ENCODE measurements at places on chromosomes 6 and 20.
A peak's percentile ranks its signal among the peaks of the same experiment; 100 is the strongest.

DNA sequence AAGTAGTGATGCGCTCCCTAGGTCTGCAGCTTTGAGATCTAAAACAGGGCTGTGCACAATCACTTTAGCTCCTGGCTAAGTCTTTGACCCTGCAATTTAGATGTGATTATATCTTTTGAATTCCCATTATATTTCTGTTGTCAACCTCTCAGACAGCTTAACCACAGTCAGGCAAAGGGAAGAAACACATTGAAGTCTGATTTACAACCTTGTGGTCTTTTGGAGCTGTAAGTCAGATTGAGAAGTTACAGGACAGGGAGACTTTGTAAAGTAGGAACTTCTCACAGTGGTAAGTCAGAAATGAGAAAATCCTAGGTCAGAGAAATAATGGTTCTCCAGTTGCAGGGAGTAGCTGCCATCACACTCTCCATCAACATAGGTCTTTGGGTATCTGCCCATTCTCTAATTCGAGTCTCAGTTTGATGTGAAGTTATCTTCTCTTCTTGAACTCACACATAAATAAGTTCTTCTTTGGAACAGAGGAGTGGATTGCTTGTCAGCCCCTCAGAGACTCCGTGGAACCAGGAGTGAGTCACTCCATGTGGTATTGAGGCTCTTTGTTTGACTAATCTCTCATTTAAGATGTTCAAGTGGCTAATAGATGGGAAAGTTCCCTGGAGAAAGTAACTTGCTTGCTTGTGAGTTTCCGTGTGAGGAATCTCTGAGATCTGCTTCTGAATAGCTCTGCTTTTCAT lies 35.0 kb upstream of the SGK1 start:
- DNase-seq: peak; percentile 49

GRCh38 chr20:44601801-44602204 lies 19.4 kb downstream of the PKIG start:
- DNase-seq: no peak

DNA sequence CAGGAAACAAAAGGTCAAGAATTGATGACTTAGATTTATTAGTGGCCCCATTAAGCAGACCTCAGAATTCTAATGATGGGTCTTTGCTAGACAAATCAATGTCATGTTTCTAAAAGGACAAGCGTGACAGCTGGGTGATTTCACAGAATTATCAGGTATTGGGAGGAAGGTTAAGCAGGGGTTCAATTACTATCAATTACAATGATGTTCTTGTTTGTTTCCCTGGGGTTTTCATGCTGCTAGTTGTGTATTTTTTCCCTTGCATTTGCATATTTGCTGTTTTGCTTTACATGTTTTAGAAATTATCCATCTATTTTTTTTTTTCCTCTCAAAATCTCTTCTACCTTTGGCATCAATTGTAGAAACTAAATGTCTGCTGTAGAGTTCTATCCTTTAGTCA lies 27.9 kb downstream of the GNAS start:
- DNase-seq: no peak

DNA sequence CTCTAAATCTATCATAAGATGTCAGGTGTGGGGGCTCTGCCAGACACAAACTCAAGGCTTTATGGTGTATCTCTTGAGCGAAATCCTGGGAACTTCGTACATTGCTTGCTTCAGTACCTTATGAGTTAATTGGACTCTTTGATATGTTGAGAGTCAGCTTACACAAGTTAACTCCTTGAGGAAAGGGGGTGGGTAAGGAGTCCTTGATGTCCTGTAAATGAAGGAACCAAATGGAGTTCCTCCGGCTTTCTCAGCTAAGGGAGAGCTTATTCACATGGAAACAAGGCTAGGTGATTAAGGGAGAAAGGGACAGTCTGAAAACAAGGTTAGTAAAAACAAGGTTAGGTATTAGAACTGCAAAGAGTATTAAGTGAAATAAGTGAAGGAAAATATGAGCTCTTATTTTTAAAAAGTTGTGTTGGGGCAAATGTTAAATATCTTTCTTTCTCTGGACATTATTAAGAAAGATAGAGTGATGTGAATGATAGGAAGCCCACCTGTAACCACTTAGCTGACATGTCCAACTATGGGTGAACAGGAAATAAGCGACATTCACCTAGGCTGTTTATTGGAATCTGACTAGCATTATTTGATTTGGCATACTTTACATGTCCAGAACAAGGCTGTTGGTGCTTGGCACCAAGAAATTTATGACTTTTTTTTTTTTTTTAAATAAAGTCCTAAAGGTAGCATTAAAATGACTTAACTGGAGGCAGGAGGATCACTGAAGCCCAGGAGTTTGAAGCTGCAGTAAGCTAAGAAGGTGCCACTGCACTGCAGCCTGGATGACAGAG lies 26.5 kb downstream of the GTF2H5 start:
- DNase-seq: no peak

GRCh38 chr6:135323202-135323668 lies 142.1 kb downstream of the MYB start:
- no peak for DNase-seq

- DNase-seq: no peak
Observed at GRCh38 chr20:53655625-53656292, 62.1 kb upstream of the ZNF217 start.

DNA sequence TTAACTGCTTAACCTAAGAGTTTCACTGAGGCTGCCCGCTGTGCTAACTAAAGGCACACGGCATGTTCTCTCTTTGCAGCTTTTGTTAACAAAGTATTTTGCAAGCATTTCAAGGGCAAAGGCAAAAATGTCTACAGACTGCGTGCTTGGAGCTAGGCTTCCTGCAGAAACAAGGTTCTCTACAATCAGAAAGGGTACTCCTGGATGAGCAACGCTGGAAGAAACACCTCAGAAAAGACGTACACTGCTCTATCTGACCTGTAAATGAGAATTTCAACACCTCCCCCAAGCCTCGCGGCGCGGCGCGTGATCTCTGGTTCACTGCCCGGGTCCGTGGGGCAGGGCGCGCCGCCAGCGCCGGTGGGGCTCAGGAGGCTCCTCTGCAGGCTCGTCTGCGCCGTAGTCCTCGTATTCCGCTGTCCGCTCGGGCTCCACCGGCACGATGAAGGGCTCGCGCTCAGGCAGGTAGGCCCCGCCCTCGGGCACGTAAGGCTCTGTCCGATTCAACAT lies 120.9 kb downstream of the COL12A1 start:
- DNase-seq: no peak

GRCh38 chr6:130615816-130616215 lies 211.4 kb upstream of the SMLR1 start:
- no peak for DNase-seq

GRCh38 chr6:3838992-3839867 lies 9.9 kb upstream of the FAM50B start:
- DNase-seq: no peak

GRCh38 chr6:52739627-52740026 lies 23.6 kb downstream of the GSTA2 start:
- no peak for DNase-seq

DNA sequence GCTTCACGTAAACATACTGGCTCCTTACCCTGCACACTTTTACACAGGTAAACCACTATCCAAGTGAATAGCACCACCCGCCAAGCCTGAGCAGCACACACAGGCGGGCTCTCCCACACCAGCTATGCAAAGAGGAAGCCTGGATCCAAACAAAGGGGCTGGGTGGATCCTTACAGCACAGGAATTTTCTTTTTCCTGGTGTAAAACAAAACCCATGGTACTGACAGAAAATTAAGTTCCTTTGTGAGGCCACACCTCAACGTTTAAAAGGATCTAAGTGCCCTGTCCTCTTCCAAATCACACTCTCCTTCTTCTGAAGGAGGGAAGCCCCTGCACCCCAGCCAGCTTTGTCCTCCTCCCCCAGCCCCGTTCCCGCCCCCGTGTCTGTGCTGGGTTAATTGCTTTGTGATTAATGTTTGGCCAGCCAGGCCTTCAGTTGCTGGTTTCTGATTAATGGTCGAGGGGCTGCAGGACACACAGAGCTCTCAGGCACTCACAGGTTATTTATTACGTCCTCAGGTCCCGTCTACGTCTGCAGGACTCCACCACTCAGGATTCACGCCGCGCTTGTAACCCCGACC lies 6.1 kb downstream of the DACT2 start:
- DNase-seq: no peak

- no peak for DNase-seq
Observed at GRCh38 chr6:38959138-38959537, 89.4 kb upstream of the GLP1R start.

GRCh38 chr20:59154317-59155013 lies 9.2 kb upstream of the ZNF831 start:
- DNase-seq: no peak

GRCh38 chr20:54004445-54004844 lies 65.9 kb downstream of the BCAS1 start:
- DNase-seq: no peak

DNA sequence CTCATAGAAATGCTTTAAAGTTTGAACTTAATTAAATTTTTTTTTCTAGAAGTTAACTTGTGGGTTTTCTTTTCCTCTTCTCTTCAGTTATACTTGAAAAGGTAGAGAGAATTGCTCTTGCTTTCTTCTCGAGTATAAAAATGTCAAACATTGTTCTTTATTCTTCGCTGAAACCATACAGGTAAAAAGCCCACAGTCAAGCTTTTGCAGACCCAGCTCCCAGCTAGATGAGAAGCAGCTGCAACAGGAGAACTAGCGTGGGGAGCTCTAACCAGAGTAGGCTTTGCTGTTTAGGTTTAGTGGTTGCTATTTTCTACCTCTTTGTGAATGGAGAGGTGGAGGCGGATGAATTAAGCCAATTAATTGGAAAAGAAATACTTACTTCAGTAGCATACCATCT lies 102.7 kb downstream of the JARID2 start:
- no peak for DNase-seq

GRCh38 chr20:12599494-12599893 lies 409.3 kb upstream of the SPTLC3 start:
- DNase-seq: no peak

GRCh38 chr6:135546206-135546605 lies 48.7 kb upstream of the AHI1 start:
- no peak for DNase-seq

- no peak for DNase-seq
Observed at GRCh38 chr6:494394-494793, 102.8 kb downstream of the IRF4 start.

DNA sequence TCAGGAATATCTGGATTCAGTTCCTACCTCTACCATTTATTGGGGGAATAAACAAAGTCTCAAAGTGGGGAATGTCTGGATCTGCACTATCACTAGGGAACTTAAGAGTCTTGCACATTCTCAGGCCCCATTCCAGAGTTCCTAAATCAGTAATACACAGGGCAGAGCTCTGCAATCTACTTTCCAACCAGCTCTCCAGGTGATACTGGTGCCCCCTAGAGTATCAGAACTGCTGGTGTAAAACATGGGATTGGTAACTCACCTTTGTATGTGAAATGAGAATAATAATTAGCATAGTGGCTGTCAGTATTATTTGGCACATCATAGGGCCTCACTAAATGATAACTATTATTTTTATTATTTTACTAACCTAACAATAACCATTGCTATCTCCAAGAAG lies 278.8 kb upstream of the IMPG1 start:
- DNase-seq: no peak

DNA sequence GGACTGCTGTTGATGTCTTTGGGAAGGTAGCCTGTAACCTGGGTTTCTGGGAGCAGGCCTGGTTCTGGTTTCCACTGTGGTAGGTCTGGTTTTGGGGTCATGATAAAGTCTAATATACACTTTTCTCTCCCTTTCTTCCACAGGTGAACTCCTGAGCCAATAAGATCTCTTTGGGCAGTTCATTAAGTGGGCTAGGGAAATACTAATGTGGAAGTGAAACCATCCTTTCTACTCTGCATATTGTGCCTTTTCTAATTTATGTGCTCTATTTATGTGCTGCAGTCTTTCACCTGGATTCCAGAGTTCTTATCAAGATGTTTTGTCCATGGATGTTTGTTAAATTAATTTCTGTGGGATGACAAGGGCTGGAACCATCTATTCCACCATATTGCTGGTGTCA lies 165.7 kb upstream of the PTPRK start:
- DNase-seq: no peak

- DNase-seq: no peak
Observed at GRCh38 chr6:125745281-125746018, 4.0 kb upstream of the HEY2 start.

DNA sequence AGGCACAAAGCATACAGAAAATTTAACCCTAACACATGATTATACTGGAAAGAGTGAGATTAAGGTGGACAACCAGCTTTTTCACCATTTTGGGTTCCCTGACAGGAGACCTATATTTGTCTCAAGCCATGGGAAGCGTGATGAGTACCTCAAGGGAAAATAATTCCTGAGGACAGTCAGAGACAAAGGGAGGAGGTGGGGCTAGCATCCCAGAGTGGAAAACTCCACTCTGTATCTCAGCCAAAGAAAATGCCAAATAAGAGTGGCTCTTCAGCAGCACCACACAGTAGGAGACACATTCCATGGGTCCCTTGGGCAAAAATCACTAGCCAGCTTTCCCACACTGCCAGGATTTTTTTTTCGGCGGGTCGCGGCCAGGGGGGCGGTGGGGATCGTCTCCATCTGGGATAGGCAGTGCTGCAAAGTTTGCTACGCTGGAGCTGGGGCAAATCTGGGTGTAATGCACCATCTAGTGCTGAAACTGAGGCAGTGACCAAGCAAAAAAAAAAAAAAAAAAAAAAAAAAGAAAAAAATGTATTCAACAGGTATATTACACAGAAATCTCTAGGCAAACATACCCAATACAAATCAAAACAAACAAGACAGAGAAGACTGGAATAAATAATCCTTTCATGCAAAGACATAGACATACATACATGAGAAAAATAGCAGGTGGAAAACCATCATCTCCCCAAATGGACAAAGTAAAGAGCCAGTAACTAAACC lies 77.3 kb upstream of the SLC35F1 start:
- no peak for DNase-seq

DNA sequence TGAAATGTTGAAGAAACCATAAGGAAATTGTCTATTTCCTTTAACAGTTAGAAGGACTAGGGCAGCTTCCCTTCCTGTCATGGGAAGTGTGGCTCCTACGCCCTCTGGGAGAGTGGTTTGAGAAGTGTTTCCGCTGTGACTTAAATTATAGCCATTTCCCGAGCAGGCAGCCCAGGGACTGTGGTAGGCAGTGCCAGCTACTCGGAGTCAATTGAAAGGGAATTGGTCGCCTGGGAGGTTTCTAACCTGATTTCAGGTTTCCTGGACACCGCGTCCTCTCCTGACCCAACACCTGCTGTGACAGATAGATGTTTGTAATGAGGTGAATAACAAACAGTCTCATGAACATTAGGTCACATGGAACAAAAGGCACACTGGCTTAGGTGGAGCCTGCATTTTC lies 256.1 kb upstream of the PLCB4 start:
- DNase-seq: no peak

- no peak for DNase-seq
Observed at GRCh38 chr6:169960521-169960885, 209.1 kb downstream of the ERMARD start.

GRCh38 chr20:701401-702129 lies 26.0 kb upstream of the SCRT2 start:
- no peak for DNase-seq

GRCh38 chr6:13351271-13351670 lies 22.9 kb upstream of the TBC1D7 start:
- no peak for DNase-seq

GRCh38 chr6:148836751-148837150 lies 89.9 kb downstream of the UST start:
- DNase-seq: no peak

GRCh38 chr20:43977962-43978361 lies 63.3 kb downstream of the TOX2 start:
- no peak for DNase-seq
